Sigmoid colon (tissue), 7 donors: ENCODE measurements at places on chromosomes 5 and 9. TPM values are rescaled to one million over a fixed set of nuclear protein-coding genes. Genes with fewer than 3 reads are reported as not detected.

GRCh38 chr9:112360047-112360804 is 19.7 kb upstream of the HSDL2 start:
- DNase-seq, result no peak

GRCh38 chr5:9869616-9870288 is 239.6 kb upstream of the TAS2R1 start:
- DNase-seq, result no peak

DNA sequence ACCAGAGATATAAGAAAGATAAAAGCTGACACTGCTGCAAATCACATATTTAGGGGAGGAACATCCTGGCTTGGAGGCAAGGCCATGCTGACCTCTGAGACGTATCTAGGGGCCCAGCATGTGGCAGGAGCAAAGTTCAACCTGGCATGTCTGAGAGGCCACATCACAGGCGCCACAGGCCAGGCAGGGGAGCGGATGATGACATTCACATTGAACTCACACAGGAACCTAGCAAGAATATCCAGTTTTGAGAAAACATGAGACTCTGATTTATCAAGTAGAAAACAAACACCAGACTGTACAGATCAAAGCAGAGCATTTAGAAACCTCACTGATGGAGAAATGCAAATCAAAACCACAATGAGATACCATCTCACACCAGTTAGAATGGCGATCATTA is 64.2 kb upstream of the STK32A start:
- no peak for DNase-seq

DNA sequence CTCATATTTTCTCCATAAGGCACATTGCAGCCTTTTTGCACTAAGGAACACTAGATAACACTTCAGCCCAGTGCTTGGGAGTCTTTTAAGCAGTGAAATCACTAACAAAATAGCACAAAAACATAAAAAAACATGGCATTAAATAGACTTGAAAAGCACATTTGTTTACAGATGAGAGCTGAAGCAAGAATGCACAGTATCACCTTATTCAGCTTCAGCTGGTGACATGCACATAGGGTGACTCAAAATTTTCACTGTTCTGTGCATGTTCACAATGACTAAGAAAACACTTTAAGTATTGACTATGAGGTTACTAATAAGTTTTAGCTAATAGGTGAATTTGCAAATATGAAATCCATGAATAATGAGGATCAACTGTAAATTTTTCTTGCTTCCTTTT is 293.9 kb upstream of the TARS1 start:
- DNase-seq, result no peak

DNA sequence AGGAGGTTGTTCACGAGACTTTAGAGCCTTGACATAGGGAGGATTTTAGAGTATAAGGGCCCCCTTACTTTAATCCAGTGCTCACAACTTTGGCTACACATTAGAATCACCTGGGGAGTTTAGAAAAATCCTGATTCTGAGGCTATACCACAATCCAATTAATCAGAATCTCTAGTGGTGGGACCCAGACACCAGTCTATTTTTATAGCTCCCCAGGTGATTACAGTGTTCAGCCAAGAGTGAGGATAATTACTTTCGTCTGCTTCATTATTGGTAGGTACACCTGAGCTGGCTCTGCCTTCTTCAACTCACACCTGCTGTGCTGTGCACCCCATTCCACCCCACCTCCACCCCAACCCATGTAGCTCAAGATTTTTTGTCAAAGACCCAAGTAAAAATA is 141.3 kb upstream of the EPB41L4A start:
- DNase-seq, result no peak

The GFI1B gene
- total RNA-seq, result not detected

The SOWAHA gene
- total RNA-seq, result 0.16 TPM
